ENCODE measurements at places on chromosomes 12 and 14.
A peak's percentile ranks its signal among the peaks of the same experiment; 100 is the strongest.

GRCh38 chr12:52691076-52691840, 11.1 kb upstream of the KRT1 start:
- DNase-seq = peak; percentile 35

DNA sequence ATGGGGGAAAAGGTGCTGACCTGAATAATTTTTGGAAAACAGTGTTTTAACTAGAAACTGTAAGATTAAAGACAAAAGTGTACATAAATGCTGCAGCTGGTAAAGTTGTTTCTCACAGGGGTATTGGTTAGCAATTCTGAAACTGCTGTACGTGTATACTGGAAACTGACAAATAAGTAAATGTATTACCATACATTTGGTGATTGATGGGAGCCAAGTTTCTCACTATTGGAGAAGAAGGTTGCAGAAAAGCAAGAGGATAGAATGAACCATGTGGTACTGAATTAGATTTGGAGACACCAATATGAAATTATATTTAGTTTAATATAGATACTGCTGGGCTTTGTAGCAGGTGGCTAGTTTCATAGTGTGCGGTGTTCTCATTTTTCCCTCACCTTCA, 19.6 kb upstream of the FBXO33 start:
- DNase-seq = no peak

DNA sequence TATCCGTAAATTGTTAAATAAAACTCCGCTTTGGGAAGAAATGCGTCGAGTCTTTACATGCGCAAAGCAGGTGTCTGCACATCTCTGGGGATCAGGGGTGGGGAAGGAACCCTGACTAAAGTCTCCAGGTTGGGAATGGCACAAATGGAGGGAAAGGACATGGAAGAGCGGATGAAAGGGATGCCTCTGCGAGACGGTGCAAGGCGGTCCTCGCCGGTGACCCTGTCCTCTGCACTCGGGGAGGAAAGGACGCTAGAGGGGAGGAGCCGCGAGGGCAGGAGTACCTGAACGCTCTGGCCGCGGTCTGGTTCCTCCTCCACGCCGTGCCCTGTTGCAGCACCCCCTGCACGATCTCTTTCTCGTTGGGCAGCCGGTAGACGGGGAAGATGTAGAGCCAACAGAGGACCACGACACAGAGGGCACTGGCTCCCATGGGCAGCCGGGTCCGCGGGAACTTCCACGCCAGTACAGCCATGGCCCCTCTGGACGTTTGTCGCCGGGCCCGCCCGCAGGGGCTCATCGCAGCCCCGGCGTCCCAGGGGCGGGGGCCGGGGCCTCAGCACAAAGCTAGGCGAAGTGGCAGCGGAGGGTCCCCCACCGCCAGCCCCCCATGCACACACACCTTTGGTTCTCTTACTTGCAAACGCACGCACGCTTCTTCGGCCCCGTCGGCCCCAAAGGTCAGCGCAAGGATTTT, 646 bp downstream of the ST8SIA1 start:
- no peak for DNase-seq

DNA sequence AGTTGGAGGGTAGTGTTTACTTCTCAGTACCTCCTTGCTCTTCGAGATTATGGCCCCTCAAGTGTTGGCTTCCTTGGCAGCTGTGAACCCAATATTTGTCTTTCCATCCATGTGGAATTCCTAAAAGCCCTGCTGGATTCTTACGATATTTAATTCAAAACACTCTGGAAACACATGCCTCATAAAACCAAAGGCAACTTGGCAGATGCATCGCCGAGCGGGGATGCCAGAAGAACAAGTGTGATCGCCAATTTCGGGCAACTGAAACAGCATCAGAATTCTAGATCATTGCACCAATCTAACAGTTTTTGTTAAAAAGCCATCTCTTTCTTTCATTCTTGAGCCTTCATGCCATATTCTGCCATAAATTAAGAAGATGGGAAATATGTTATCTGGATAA, 934.4 kb downstream of the AACS start:
- no peak for DNase-seq

- DNase-seq = no peak
Observed at GRCh38 chr12:114968727-114969126, 284.8 kb upstream of the TBX3 start.

DNA sequence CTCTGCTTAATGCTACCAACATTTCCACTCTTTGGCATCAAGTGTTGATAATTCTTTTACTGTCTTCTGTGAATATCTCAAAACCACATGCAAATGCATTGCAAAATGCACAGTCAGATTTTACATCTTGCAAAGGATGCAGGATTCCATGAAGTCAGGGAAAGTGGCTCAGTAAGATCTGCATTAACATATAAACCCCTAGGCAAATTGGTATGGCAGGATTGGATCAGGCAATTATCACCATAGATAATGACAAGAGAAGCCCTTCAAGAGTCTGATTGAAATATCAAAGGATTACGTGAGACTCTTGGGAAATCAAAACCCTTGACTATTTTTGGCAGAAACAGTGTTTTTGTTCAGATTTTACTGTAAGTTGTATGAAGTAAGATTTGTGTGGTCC, 71.0 kb downstream of the TMTC2 start:
- DNase-seq = no peak

- no peak for DNase-seq
Observed at GRCh38 chr12:130606231-130606630, 109.9 kb downstream of the RIMBP2 start.

DNA sequence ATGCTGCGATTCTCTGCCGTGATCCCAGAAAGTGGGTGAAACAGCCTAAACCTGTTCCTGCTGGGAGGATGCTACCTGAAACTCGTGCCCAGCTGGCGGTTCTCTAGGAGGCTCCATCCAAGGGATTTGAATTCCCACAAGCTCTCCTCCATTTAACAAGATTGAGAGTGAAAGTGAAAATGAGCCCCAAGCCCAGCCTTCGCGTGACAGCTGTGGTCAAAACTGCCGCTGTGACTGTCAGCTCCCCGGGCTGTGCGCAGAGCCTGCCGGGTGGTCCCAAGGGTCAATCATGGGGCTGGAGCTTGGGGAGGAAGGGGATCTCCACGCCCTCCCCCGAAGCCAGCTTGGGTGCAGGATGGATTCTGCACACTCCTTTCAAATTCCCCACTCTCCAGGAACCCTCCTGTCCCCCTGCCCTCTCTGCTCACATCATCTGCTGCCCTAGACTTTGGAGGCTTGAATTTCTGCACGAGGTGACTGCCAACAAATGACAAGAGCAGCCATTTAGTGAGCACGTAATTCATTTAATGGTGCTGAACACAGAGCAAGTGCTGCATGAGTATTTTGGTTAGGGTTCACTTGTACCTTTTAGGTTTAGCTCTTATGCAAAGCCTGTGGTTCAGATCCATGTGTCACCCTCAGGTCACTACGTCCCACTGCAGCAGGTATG, 5.3 kb downstream of the ASB2 start:
- DNase-seq = peak; percentile 58
